COR-L47 (cell line): ENCODE measurements at places on chromosomes 1 and 21.

DNA sequence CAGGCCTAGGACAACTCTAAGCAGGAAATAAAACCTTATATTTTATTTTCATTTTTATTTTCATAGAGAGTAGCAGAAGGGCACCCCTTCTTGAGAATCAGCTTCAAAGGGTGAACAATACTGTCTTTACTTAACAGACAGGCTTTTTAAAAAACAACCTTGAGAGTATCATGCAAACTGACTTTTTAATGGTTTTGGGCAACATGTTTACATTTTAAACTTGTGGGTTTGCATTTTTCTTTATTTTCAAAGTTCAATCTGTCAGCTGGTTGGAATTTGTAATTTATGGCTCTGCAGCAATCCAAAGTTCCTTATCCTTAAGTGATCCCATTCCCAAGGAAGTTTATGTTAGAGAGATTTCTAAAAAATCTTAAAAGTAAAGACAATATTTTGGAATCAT, 392.3 kb upstream of the ADAMTS5 start:
- no peak for DNase-seq

DNA sequence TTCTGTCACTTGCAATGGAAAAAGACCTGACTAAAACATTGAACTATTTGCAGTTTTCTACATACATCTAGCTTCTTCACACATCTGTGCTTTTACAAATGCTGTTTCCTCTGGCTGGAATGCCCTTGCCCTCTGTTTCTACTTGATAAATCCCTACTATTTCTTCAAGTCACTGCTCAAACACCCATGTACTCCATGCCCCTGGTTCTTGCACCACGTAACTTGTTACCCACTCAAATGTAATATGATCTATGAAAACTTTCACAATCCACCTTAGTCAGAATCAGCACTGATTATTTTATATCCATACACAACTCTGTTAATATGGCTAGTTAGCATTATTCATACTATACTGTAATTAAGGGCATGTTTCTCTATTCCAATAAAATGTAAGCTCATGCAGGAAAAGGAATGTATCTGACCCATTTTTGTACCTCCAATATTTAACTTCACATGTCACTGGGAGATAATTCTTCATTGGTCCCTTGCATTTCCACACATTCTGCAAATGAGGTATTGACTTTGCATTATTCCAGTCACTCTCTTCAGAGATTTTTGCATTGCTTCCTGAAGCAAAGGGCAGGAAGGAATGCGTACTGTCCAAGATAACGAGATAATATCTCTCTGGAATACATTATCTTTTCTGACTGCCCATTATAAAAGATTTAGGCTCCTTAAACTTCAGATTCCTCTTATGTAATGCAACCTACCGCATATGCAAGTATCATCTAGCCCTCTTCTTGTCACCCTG, 158.3 kb downstream of the COL24A1 start:
- no peak for DNase-seq

DNA sequence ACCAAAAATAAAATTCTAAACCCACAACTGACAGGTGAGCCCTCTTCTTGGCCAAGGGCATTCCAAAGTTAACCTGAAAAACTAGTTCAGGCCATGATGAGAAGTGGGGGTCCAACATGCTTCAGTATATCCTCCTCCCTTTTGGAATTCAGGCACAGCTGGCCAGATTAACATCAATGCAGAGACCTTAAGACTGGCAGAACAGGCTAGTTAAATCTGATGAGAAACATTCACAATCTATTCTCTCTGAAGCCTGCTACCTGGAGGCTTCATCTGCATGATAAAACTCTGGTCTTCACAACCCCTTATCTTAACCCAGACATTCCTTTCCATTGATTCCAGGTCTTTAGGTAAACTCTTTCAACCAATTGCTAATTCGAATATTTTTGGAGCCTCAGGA, 26.7 kb upstream of the ZBTB8B start:
- no peak for DNase-seq

- DNase-seq, result no peak
Observed at GRCh38 chr1:70688580-70688979, 277.5 kb downstream of the CTH start.

GRCh38 chr1:45172005-45172404, 34.4 kb downstream of the ZSWIM5 start:
- DNase-seq, result no peak

DNA sequence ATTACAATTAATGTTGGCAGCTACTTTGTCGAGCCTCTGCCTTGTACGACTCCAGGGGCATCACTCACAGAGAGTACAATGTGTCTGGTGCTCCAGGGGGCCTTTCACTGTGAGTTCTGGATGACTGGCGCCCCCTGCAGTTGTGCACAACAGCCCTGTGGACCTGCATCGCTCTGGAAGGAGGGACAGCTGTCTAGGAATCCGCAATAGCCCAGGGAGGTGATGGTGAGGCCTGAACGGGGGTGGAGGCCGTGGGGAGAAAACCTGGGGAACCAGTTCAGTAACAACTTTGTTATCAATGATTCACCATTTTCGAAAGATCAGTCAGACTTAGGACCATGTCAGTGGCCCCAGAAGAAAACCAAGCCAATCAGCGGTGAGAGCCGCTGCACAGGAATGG, 189.1 kb downstream of the KAZN start:
- DNase-seq, result no peak

DNA sequence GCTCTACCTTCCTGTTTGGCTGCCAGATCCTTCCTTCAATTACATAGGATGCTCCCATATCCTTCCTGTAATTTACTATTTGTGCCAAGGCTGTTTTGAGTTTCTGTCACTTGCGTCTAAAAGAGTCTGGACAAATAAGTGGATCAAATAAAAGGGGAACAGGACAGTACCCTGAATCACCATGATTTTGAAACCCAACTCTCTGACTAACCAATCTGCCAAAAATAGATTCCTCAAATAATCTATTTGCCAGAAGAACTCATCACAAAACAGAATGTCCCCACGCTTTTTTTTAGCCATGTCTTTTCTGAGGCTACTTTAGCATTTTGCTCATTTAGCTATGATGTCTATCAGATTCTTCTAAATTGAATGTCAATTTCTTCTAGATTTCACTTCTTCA, 392.6 kb downstream of the NTNG1 start:
- DNase-seq, result no peak

GRCh38 chr1:225437710-225438437, 10.0 kb upstream of the LBR start:
- no peak for DNase-seq

- no peak for DNase-seq
Observed at GRCh38 chr1:27343639-27344025, 1.8 kb downstream of the SYTL1 start.

DNA sequence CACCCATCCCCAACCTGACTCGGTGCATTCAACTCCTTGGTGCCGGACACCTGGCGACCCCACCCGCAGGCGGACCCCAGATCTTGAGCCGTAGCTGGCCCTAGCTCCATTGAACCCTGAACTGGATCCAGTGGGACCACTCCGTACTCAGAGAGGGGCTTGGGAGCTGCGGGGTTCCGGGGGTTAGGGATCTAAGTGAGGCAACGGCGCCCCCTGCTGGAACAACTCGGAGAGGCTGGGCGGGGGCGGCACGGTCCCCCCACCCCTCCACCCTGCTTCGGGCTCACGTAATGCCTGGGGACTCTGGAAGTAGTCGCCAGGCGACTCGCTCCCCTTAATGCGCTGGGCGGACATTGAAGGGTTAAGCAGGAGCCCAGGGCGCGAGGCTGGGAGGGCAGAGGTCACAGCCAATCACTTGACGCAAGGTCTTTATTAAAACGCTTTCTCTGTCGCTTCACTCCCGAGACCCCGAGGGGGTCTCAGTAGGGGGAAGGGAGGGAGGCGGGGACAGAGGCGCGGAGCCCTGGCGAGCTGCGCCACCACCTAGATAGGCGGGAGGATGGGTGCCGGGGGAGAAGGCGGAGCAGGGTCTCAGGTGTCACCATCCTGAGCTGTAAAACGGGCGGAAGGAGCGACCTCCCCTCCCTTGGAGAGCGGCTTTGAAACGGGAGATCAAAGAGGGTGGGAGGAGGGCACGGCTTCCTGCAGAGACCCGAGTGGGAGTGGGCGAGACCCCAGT, 704 bp upstream of the CRABP2 start:
- DNase-seq, result no peak

DNA sequence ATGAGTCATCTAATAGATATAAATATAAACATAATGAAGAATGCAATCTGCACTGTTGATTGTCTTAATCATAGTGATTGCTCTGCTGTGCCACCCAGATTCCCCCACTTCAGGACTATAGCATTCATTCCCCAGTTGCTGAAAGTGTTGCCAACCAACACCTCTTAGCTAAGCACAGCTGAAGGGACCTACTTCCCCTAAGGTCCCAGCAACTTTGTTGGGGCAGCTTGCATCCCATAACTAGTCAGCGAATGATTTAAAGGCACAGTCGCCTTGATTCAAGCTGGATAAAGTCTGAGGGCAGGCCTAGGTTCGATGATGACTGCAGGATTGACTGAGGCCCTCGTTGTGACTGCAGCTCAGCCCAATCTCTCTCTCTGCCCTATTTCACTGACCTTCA, 14.3 kb upstream of the RGS1 start:
- no peak for DNase-seq

GRCh38 chr21:44351535-44352252, 1.7 kb upstream of the TRPM2 start:
- no peak for DNase-seq
